ENCODE measurements at places on chromosomes 6 and 20. TPM values are rescaled to one million over a fixed set of nuclear protein-coding genes. Genes with fewer than 3 reads are reported as not detected.

The GINS1 gene
- 8.3 TPM for total RNA-seq

The HCK gene
- 0.33 TPM for total RNA-seq

The VWA7 gene
- total RNA-seq: 0.15 TPM

The AGER gene
- total RNA-seq: 0.69 TPM

The PRSS16 gene
- not detected for total RNA-seq

The PHACTR1 gene
- 74.9 TPM for total RNA-seq

The MLN gene
- not detected for total RNA-seq

The NKX2-4 gene
- total RNA-seq: not detected

The GABBR1 gene
- 6.5 TPM for total RNA-seq

The PCMTD2 gene
- total RNA-seq: 37.2 TPM

The LRRN4 gene
- not detected for total RNA-seq

The B3GALT4 gene
- 3.7 TPM for total RNA-seq

The PGBD1 gene
- 4.5 TPM for total RNA-seq

The MOG gene
- total RNA-seq: not detected

The ADGRB3 gene
- 1.5 TPM for total RNA-seq

The MUC22 gene
- total RNA-seq: not detected

The OTOR gene
- not detected for total RNA-seq

The RGS17 gene
- 2.8 TPM for total RNA-seq

The RANBP9 gene
- 24.0 TPM for total RNA-seq

The CDS2 gene
- 44.7 TPM for total RNA-seq

The ZNF334 gene
- total RNA-seq: 2.5 TPM

The ADGRF4 gene
- not detected for total RNA-seq

The HLA-DRB5 gene
- total RNA-seq: 2.2 TPM

The UQCC2 gene
- total RNA-seq: 21.3 TPM

The IRF4 gene
- total RNA-seq: 186 TPM

The TRIM15 gene
- total RNA-seq: not detected

The DYNLT1 gene
- 74.1 TPM for total RNA-seq

The HLA-DRA gene
- total RNA-seq: 144 TPM
